Esophagus mucosa (tissue), 1 donor: ENCODE measurements at places on chromosomes 12 and 14.

GRCh38 chr14:103334644-103335622, 896 bp downstream of the EIF5 start:
- ATAC-seq, result peak; percentile 60

DNA sequence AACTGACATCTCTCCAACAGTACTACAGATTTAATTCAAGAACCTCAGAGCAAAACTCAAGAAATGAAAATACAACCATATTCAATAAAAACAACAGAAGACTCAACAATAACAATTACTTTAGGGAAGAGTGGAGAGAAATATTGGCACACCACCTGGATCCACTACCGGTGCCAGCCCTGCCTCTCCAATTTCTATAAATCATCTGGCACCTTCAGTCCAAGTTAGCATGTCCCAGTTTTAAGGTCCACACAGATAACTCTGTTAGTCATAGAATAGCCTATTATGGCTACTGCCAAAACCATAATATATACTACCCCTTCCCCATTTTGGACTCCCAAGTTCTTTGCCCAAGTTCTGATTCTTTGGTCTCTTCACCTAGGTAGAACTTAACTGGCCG, 69.9 kb upstream of the PSMA6 start:
- ATAC-seq, result no peak

GRCh38 chr12:7650091-7650490, 15.6 kb downstream of the APOBEC1 start:
- ATAC-seq, result no peak

DNA sequence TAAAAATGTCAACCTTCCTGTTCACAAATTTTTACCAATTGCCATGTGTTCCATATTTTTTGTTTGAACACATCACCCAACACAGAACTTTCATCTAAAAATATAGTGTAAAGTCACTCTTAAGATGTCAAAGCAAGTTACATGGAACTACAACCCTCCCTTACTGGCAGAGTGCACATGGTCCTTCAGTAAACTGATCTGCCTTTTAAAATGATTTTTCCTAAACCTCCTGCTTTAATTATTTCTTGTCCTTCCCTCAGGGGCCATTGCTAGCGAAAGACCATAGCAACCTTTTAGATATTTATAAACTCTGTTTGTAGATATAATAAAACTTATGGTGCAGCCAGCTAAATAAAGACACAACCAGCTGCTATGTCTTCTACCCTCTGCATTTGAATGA, 255.2 kb upstream of the FAR2 start:
- ATAC-seq, result no peak

GRCh38 chr12:132284827-132285741, 44.3 kb downstream of the GALNT9 start:
- ATAC-seq, result peak; percentile 80

DNA sequence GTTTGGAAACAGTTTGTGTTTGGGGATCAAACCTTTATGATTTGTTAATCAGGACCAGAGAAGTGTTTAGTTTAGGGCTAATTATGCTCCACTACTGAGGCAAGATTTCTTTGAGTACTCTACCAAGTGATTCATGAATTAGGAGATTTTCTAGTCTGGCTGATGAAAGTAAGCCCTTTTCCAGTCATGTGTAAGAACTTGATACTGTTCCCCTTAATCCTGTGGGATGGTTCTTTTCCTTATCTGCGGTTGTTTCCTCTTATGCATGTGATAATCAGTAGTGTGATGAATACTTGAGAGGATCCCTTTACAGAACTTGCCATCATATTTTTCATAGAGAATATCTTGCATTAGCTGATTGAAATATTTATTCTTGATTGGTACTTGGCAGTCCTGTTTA, 42.1 kb downstream of the DYRK2 start:
- no peak for ATAC-seq

- ATAC-seq, result no peak
Observed at GRCh38 chr12:105600911-105601545, 270.5 kb downstream of the C12orf75 start.

GRCh38 chr14:99757331-99758070, 35.7 kb upstream of the EML1 start:
- peak; percentile 65 for ATAC-seq

DNA sequence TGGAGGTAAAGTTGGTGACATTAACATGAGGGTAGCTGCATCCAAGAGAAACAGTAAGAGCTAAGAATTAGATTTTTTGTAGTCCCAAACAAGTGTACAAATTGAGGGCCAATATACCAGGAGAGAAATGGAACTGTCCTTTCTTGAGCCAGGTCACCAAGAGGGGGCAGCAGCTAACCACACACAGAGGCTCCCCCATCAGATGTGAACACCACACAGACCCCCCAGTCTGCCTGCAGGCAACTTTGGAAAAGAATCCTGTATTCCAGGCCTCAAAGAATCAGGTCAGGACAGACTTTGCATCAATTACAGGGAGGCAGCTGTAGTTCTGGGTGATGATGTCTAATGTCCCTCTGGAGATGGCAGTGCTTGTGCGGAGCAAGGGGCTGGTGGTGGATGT, 77.9 kb downstream of the SPTB start:
- ATAC-seq, result no peak

DNA sequence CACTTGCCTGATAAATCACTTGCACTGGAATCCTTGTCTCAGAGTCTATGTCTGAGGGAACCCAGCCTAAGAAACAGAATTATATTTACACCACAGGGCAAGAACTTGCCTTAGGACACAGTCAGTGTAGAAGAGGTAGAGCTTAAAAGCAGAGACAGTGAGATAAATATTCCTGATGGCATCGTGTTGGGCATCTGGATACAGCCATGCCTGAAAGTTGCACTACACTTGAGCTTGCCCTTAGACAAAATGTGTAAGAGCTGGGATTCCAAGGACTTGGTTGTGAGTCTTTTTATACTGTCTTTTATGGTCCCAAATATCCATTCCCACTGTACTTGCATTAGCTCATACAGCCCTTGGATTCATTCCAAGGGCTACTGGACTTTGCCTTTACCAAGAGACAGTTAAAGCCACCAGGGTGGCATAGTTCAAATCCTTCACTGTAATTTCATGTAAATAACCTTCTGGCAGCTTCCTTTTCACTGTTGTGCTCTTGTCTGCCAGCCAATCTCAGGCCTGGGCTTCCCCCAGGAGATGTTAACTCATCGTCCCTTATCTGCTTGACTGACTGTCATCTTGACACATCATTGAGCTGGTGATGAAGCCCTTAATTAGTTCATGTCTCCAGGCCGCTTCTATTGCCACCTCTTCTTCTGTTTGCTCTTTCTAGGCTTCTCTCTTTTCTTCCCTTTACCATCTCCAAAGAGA, 577.9 kb upstream of the TBX3 start:
- no peak for ATAC-seq

DNA sequence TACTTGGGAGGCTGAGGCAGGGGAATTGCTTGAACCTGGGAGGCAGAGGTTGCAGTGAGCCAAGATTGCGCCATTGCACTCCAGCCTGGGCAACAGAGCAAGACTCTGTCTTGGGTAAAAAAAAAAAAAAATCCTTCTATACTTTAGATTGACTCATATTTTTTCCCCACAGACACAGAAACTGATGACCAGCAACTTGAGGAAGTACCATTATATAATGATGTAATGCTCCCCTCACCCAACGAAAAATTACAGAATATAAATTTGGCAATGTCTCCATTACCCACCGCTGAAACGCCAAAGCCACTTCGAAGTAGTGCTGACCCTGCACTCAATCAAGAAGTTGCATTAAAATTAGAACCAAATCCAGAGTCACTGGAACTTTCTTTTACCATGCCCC, 24.3 kb upstream of the SNAPC1 start:
- no peak for ATAC-seq

DNA sequence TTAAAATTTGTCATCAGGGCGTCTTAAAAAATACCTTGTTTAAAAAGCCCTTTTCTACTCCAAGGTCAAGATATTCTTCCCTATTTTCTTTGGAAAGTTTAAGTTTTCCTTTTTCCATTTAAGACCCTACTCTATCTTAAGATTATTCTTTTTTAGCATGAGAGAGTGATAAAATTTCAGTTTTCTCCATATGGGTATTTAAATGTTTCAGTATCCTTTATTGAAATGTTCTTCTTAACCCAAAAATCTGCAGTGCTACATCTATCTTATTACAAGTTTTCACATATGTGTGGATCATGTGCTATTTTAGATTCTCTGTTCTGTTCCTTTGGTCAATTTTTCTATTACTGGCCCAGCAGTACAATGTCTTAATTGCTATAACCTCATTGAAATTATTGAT, 202.2 kb downstream of the TTC6 start:
- ATAC-seq, result no peak

DNA sequence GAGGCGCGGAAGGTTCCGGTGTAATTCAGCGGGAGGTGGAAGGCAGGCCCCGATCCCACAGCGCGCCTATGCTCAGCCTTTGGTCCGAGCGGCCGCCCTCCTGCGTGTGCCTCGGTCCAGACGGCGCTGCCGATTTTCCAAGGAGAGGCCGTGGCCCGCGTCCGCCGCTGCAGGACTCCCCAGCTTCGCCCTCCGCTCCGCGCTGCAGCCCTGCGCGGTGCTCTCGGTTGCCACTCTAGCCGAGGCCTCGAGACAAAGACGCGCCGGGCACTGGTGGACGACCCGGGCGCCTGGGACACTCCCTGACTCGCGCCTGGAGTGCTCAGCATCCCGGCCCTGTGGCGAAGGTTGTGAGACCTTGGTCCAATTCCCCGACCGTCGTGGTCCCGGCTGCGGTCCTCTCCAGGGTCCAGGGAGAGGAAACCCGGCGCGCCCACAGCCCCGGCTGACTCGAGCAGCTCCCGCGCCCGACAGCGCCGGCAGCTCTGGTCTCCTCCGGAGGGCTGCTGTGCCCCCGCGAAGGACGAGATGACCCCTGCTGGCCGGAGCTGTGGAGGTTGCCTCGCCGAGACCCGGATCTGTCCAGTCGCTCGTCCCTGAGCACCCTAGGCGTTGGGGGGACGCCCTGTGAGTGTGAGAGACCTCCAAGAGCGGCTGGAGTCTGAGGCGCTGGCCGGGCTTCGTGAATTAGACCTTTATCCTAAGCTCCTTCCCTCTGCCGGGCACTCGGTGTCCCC, 6.5 kb downstream of the HOXC12 start:
- no peak for ATAC-seq

DNA sequence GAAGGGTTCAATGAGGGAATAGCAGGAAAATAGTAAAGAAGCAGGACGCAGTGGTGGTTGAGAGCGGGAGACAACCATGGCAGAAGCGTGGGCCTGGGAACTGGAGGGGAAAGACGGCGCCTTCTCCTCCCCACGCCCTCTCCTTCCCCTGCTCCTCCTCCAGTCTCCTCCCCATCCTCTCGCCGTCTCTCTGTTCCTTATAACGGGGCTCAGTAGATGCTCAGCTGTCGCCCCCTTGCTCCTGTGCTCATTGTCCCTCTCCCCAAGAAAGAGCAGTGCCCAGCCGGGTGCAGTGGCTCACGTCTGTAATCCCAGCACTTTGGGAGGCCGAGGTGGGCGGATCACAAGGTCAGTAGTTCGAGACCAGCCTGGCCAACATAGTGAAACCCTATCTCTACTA, 142.0 kb downstream of the BCL11B start:
- no peak for ATAC-seq

GRCh38 chr14:24252289-24253124, 10.1 kb upstream of the TINF2 start:
- no peak for ATAC-seq

DNA sequence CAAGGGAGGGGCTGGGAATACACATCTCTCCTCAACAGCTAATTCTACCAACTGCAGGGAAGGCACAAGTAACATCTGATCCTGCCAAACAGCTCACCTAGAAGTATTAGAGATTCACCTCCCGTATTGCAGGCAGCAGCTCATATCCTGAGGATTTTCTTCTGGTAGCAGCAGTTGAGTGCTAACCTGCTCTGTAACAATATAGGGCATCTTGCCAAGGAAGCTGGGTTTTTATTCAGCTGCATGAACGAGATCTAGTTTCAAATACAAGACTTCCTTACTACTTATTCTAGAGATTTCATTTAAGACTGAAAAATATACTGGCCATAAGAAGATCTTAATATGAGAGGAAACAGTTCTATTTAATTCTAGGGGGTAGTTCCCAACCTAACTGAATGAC, 261.4 kb upstream of the USP15 start:
- no peak for ATAC-seq

DNA sequence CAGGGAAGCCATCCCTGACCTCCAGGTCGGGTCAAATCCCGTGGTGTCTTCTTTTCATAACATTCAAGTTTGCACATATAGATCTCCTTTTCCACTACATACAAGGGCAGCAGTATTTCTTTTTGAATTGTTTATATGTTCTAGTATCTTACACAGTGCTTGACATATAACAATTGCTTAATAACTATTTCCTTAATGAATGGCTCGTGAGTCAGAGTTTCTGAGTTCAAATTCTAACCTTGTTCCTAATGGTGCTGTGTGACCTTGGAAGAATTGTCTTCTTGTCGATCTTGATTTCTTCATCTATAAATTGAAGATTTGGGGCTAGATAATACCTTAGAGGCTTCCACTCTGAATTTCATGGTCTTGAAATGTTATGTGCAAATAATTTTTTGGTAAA, 57.2 kb upstream of the PELI2 start:
- ATAC-seq, result no peak

- ATAC-seq, result peak; percentile 41
Observed at GRCh38 chr14:71907793-71908515, 24.3 kb upstream of the RGS6 start.

GRCh38 chr12:124764451-124764850, 99.2 kb downstream of the SCARB1 start:
- ATAC-seq, result peak; percentile 54

GRCh38 chr14:97707603-97708002, 910.4 kb downstream of the VRK1 start:
- ATAC-seq, result no peak

GRCh38 chr14:62934439-62934838, 110.8 kb downstream of the KCNH5 start:
- no peak for ATAC-seq

DNA sequence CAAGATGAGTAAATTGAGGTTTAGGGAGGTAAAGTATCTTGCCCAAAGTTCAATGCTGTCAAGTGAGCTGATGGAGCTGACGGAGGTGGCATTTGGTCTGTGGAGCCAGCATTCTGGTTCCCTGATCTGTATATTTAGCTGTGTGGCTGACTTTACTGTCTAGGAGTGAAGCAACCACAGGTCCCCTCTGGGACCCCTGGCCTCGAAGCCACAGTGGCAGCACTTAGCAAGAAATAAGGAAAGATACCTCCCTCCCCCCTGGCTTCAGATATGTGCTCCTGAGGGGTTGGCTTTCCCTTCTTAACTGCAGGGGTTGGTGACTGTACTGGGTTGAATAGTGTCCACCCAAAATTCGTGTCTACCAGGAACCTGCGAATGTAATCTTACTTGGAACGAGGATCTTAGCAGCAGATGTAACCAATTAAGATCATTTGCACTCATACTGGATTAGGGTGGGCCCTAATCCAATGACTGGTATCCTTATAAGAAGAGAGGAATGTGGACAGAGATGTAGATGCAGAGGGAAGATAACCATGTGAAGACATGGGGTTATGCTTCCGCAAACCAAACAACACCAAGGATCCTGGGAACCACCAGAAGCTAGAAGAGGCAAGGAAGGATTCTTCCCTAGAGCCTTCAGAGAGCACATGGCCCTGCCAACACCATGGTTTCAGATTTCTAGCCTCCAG, 2.0 kb upstream of the ACVR1B start:
- no peak for ATAC-seq

DNA sequence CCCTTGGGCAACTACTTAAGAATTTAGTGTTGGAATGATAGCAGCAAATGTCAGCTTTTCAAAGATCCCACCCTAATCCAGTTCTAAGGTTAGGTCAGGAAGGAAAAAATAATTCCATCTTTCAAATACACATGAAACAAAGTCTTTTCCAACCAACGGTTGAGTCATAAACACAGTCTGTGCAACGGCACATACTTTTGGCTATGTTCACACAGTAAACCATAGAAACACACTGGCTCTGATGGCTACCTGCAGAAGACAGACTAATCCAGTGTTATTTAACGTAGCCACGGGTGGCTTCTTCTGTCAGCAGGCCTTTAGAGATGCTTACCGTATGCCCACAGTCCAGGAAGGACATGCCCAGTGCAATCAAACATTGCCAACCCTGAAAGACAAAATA, 35.7 kb downstream of the HIGD1C start:
- ATAC-seq, result no peak
